Activated CD4-positive, alpha-beta T cell treated with anti-CD3 and anti-CD28 coated beads, Interleukin-2, amount 10 ng/mL, durations not matched to agents 24 days and 14 days (primary cell): ENCODE measurements at places on chromosomes 12 and 14.

- no peak for DNase-seq
Measured at GRCh38 chr12:111741235-111741812, 25.4 kb upstream of the ALDH2 start.

DNA sequence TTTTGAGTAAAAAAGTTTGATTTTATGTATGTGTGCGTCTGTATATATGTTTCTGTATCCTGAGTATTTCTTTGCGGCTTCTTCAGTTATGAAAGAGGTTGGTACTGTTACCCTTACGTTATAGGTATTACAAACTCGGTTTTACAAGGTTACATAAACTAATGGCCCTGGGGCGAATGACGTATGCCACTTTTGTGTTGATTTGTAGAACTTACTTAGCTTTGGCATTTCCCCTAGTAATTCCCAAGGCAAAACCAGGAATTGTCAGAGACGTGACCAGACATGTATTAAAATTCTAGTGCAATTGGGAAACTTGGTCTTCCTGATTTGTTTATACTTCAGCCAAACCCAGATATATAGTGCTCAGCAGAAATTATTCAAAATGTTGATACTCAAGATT lies 93.3 kb downstream of the DUSP16 start:
- no peak for DNase-seq

DNA sequence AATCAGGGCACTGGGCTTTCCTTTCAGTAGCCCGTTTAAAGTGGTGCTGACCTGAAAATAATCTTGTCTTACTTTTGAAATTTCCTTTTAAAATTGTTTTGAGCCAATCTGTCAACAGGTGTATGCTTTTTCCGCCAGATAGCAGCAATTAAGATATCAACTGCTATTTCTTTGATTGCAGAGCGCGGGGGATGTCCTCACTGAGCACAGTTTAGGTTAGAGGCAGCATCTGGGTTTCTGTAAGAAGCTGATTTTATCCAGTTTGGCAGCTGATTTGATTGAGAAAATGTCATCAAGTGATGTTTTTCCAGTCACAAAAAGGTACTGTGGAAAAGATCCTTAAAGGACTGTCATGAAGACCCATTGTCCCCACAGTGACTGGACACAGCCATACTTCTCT lies 371.8 kb downstream of the ADAMTS20 start:
- no peak for DNase-seq

DNA sequence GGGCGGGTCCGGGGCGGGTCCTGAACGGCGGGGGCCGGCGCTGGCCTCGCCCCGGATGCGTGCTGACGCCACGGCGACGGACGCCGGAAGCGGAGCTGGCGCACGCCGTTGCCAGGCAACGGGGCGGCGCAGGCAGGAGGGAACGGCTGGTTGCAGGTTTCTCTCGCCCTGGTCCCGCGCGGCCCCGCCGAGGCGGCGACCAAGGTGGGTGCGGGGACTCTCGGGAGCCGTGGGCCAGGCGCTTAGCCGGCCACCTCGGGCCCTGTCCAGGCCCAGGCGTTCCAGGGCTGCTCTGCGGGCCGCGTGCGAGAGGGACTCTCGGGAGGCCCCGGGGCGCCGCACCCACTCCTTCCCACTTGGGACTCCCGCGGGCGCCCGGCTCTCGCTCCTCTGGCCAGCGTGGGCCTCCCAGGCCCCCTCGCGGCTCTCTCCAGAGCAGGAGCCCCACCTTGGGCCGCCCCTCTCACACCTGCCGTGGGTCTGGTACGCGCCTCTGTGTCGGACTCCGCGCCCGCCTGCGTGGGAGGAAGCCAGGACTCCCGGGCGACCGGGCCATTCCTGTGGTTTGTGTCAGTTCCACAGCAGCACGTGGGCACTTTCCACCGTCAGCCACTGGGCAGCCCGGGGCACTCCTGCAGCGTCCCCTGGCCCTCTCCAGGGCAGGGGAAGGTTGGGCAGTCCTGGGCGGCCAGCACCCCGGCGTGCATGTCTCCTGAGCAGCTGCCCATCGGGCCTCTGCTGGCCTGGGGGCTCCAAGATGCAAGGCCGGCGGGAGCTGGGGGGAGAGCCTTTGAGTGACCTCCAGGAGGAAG lies at the start of gene CLBA1:
Gene CLBA1, plus strand, starts transcription at position 114 of the 812 bp plus-strand sequence. Its CDS starts 644 bp downstream, at position 758.
- peak; percentile 97 for DNase-seq

DNA sequence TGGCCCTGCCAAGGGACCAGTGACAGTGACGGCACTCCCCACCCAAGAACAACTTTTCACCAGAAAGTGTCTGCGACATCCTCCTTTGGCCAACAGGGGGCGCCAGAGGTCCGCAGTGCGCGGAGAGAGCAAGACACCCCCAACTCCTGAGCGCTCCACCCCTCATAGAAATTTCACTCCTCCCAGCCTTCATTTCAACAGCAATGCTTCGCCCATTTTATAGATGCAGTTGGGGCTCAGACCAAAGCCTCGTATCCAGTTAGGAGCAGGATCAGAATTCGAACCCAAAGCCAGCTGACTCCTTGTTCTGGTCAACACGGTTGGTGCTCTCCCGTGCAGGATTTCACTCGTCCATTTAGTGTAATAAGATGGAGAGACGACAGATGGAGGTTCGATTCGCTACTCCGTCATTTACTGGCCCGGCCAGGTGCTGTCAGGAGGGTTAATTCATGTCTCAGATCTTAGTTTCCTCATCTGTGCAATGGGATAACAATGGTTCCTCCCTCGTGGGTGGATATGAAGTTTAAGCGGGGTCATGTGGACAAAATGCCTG lies 2.4 kb upstream of the POP5 start:
- peak; percentile 94 for DNase-seq
